Germinal center (tissue), 1 donor: ENCODE measurements at places on chromosomes 1 and 21.

DNA sequence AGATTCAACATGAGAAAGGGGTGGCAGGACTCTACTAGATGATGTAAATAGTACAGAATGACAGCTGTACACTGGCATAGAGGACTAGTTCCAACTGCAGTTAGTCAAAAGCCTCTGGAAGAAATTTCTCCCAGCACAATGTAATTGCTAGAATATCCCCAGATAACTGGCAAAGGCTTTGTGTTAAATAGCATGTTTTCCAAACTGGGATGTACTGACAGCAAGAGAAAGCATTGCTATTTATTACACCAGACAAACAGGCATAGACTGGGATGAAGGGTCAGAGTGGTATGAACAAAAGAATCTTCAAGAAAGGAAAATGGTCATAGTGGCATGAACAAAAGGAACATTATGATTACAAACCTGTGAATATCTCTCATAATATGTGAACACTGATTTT is 115.9 kb upstream of the CXADR start:
- no peak for DNase-seq

DNA sequence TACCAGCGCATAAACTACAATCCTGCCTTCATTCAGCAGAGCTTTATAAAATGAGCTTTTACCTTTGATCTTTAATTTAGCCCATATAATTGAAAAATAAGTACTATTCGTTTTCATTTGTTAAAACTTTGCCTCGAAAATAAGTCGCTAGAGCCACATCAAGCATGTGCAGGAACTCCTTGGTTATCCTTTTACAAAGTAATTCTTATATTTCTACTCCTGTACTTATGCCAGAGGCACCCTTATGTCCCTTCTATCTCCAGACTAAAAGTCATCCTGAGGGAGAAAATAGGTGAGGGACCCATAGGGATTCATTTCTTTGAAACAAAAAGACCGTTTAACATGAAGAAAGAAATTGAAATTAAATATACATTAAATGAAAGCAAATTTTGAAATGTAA is 278.2 kb upstream of the C1orf105 start:
- DNase-seq: no peak

- no peak for DNase-seq
Observed at GRCh38 chr1:98107256-98107655, 186.4 kb upstream of the DPYD start.

DNA sequence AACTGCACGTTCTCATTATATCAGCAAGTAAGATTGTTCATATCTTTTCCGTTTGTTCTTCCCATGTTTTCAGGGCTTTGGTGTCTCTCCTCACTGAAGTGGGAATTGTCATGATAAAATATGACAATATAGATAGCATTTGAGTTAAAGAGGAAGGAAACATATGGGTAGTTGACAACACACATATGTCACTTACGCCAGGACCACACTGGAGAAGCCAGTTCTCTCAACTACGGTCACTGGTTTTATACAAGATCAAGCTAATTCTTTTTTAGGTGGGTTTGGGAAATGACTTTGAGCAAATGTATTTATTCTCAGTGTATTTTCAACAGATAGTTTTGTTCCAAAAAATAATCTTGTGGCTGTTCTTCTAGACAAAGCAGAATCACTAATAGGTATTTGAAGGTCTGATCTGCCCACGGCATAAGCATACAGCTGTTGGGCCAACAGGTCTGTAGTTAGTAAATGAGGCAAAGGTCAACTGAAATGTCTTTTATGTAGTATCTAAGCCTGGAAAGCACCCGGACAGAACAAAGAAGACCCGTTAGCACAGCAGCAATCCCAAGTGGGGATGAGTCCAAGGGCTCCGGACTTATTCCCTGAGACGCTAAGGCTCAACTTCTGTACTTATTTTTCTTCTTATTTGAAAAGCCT is 433.6 kb upstream of the ZP4 start:
- no peak for DNase-seq

DNA sequence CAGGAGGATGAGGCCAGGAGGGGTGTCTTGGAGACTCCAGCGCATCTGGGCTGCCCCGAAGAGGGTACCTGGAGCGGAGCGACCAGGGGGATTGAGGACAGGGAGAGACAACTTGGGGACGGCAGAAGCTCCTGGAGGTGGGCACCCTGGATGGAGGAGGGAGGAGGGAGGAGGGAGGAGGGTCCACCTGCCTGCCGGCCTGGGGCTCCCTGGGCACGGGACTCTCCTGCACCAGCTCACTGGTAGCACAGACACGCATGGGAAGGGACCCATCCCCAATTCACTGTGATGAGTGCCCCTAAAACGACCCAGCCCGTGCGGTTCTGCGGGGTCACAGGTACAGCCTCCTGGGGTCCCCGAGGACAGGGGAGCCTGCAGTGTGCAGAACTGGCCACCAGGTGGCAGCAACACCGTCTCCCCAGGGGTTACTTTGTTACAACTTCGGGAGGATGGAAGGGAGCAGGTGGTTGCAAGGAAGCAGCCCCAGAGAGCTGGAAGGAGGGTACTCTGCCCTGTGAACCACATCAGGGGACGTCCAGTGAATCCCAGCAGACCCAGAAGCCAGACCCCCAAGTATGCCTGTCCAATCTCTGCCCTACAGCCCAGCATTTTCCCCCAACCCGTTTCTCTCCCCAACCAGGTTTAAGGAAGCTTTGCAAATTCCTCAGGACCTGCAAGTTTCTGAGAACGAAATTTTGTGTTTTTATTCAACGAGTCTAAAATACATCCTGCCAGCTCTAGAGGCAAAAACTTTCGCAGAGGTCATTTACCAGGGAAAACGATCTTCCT is 482.4 kb downstream of the NPHP4 start:
- DNase-seq: peak; percentile 78
